ENCODE measurements at places on chromosomes 2 and 18. TPM values are rescaled to one million over a fixed set of nuclear protein-coding genes. Genes with fewer than 3 reads are reported as not detected.

The CAPN14 gene
- 0.06 TPM for polyA plus RNA-seq

The FBXO15 gene
- polyA plus RNA-seq = 0.62 TPM

The MEIS1 gene
- 36.8 TPM for polyA plus RNA-seq

The EPAS1 gene
- 82.6 TPM for polyA plus RNA-seq

The BCL11A gene
- 1.2 TPM for polyA plus RNA-seq

The NFATC1 gene
- polyA plus RNA-seq = 2.6 TPM

The DUSP2 gene
- 6.1 TPM for polyA plus RNA-seq

The ERFE gene
- polyA plus RNA-seq = 0.75 TPM

The IL36G gene
- 1.1 TPM for polyA plus RNA-seq

The PTPN4 gene
- 2.9 TPM for polyA plus RNA-seq

The ACVR1C gene
- 0.28 TPM for polyA plus RNA-seq

The TMBIM1 gene
- polyA plus RNA-seq = 97.9 TPM

The ZFP36L2 gene
- 44.0 TPM for polyA plus RNA-seq

The CCDC85A gene
- 0.19 TPM for polyA plus RNA-seq

The SOWAHC gene
- polyA plus RNA-seq = 3.3 TPM

The MAB21L4 gene
- polyA plus RNA-seq = 9.1 TPM

The IL18R1 gene
- polyA plus RNA-seq = 2.7 TPM

The MLPH gene
- 72.6 TPM for polyA plus RNA-seq

The COL5A2 gene
- 13.9 TPM for polyA plus RNA-seq

The AMER3 gene
- 0.08 TPM for polyA plus RNA-seq

The ONECUT2 gene
- under 0.01 TPM for polyA plus RNA-seq

The PIGN gene
- polyA plus RNA-seq = 4.4 TPM

The CLEC4F gene
- not detected for polyA plus RNA-seq

The TMEFF2 gene
- 0.23 TPM for polyA plus RNA-seq

The SETBP1 gene
- polyA plus RNA-seq = 2.0 TPM

The CAVIN2 gene
- polyA plus RNA-seq = 13.9 TPM

The C1GALT1C1L gene
- polyA plus RNA-seq = 0.63 TPM

The DUSP19 gene
- 1.7 TPM for polyA plus RNA-seq

The SLC23A3 gene
- not detected for polyA plus RNA-seq

The CD302 gene
- 8.5 TPM for polyA plus RNA-seq

The INPP5D gene
- 4.7 TPM for polyA plus RNA-seq

The SOCS6 gene
- 4.4 TPM for polyA plus RNA-seq

The SERPINB11 gene
- 2.7 TPM for polyA plus RNA-seq

The RNF103 gene
- polyA plus RNA-seq = 14.7 TPM

The CCDC88A gene
- 6.2 TPM for polyA plus RNA-seq

The ITPRIPL1 gene
- 0.44 TPM for polyA plus RNA-seq

Data from stomach (tissue), 19 donors.